ENCODE measurements at places on chromosomes 2 and 18. TPM values are rescaled to one million over a fixed set of nuclear protein-coding genes. Genes with fewer than 3 reads are reported as not detected.

GRCh38 chr2:15460112-15460620 is 101.0 kb downstream of the NBAS start:
- no peak for DNase-seq

The CNTNAP5 gene
- not detected for total RNA-seq

DNA sequence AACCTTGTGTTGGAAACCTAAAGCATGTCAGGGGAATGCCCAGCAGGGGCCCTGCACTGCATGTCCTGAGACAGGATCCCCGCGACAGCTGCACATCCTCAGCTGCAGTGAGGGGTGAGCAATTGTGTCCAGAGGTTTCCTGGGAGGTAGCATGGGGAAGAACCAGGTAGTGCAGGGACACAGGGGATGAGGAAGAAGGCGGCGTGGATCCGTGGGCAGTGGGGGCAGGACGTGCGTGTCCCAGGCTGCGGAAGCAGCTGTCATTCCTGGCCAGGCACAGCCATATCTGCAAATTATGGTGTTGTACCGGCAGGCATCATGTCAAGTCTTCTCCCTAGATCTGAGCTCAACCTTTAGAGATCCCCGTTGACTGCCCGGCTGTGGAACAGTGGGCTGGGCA is 238.2 kb upstream of the MYT1L start:
- DNase-seq, result no peak

- no peak for DNase-seq
These were observed 175.8 kb downstream of the CBLN2 start for GRCh38 chr18:72368308-72368707.

DNA sequence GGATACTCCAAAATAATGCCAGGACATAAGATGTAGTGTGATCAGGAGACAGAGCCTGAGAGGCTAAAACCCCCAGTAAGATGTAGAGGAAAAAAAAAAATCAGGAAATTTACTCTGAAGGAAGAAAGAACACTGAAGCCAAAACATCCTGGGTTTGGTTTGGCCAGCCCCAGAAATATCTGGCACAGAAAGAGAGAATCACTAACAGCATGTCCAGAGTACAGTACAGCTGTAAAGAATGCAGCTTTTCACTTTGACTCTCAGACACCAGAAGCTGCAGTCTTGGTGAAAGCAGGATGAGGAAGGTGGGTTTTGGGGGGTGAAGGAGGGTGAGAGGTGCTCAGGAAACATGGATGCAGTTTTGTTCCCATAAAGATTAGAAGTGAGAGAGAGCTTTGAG is 1577.7 kb upstream of the ACVR2A start:
- DNase-seq, result no peak

All from Peyer's patch (tissue), 4 donors.